HAP-1 (cell line): ENCODE measurements at places on chromosomes 1 and 21.

GRCh38 chr1:229114315-229114714 lies 156.6 kb upstream of the RAB4A start:
- no peak for DNase-seq

- DNase-seq: no peak
These were observed 167.4 kb upstream of the COL11A1 start for GRCh38 chr1:103275725-103276124.

- no peak for DNase-seq
These were observed 54.8 kb upstream of the CD34 start for GRCh38 chr1:207965392-207966387.

GRCh38 chr1:113252166-113252565 lies 138.1 kb upstream of the MAGI3 start:
- DNase-seq: no peak

DNA sequence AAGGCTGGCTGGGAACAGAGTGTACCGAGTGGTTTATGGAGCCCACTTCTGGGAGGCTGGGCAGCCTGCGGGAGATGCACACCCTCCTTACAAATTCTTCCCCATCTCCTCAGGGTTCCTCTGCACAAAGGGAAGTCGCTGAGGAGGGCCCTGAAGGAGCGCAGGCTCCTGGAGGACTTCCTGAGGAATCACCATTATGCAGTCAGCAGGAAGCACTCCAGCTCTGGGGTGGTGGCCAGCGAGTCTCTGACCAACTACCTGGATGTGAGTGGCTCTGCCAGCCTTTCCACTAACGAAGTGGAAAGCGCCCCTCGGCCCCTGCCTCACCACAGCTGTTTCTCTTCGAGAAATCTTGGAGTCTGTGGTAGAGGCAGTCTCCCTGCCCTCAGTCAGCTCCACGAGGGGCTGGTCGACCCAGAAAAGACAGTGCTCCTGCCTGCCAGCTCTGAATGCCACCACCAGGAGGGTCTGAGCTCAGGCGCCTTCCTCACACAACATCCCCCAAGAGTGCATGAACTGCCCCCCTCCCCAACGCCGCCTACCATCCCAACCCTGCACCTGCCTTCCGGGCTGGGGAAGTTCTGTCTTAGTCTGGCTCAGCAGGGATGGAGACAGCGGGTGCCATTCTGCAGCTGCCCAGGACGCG lies 31.8 kb downstream of the PROK1 start:
- DNase-seq: no peak

GRCh38 chr1:218739426-218739825 lies 394.3 kb downstream of the TGFB2 start:
- no peak for DNase-seq

DNA sequence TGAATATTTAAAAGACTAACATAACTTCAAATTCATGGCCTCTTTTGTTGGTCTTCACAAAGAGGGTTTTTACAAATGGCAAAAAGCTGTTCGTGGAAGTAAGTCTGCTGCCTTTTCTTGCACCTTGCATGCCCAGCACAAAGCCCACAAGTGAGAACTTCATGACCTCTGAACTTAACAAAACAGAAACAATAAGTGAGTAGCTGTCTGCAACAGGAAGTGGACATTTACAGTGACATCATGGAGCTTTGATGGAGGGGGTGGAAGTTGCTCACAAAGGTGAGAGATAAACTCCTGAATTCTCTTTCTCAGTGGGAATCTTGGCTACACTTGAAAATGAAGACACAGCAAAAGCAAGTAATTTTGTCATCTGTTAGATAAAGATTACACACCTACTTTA lies 303.3 kb upstream of the DEPDC1 start:
- DNase-seq: no peak

DNA sequence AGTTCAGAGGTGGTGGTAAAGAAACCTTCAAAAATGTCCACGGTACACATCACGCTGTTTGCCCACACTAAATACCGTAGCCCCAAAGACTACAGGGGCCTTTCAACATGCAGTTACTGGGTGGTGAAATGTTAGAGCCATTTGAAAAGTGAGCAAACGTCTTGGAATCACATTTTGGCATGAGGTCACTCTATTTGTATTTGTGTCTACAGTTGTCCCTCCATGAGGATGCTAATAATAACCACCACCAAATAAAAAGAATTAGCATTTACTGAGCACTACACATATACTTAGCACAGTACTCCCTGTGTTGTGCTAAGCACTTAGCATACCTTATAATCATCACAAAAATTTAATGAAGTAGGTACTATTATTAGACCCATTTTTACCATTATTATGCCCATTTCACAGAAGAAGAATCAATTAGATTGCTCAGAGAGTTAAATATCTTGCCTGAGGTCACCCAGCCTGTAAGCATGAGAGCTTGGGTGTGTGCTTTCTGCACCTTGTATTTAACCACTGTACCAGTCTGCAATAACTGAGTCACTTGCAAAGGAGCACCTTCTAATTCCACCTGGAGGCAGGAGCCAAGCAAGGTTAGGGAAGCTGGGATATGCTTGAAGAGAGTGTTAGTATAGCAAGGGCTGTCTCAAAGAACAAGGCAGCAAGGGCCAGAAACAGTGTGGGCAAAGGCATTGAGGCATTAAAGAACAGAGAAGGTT lies 57.4 kb downstream of the DNTTIP2 start:
- no peak for DNase-seq

- DNase-seq: no peak
These were observed 181.1 kb downstream of the FCRL5 start for GRCh38 chr1:157371221-157371620.

DNA sequence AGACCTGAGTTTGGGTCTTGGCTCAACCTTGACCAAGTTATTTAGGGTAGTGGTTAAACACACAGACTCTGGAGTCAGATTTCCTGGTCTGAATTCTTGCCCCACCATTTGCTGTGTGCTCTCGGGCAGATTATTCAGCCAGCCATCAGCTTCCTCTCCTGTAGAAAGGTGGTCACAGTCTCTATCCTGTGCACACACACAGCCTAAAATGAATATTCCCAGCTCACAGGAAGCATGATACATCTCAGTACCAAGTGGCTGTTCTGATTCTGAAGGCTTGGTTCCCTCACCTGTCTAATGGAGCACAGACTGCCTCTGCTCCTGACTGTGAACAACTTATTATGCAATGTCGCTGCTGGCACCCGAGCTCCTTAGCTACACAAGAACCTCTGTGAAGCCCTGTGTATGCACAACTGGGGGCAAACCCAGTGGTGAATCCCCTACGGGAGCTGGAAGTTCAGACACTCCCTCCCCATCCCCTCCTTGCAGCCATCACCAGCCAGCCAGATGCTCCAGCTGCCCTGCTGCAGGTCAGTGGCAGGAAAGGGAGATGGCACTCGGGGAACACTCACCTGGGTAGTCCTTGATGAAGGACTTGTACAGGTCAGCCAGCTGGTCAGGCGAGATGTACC lies 13.7 kb downstream of the ENO1 start:
- no peak for DNase-seq

DNA sequence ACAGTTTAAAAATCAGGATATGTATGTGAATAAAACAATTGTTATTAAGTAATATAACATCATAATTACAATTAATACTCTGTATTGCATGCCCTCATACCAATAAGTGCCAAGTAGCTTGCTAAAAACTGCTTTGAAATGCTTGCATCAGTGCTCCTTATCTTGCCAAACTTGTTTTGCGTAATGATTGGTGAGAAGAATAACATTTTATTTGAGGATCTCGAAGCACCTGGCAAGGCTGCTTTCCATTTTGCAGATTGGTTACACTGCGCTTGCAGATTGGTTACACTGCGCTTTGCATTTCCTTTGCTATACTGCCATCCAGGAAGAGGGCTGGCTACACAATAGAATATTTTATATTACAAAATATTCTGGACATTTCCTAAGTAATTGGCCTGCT lies 1.7 kb upstream of the PBX1 start:
- no peak for DNase-seq

- no peak for DNase-seq
These were observed 20.2 kb downstream of the B3GALT5 start for GRCh38 chr21:39632796-39633442.

DNA sequence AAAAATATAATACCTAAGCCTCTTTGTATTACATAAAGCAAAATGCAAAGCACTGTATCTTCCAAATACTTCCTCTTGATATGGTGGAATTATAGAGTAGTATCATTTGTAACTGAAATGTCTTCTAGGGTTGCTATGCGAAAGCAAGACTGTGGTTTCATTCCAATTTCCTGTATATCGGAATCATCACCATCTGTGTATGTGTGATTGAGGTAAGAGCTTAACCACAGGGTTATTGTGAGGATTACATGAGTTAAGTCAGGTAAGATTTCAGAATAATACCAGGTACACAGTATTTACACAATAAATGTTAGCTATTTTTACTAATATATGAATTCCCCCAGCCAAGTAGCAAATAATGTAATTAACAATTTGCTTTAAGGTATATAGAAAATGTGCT lies 24.7 kb downstream of the CD53 start:
- no peak for DNase-seq

GRCh38 chr1:109167001-109167506 lies 46.7 kb upstream of the SARS1 start:
- DNase-seq: peak; percentile 85

GRCh38 chr1:227961651-227962466 lies 14.1 kb upstream of the WNT9A start:
- DNase-seq: no peak
